Dermis blood vessel endothelial cell (primary cell): ENCODE measurements at places on chromosomes 13 and 19. TPM values are rescaled to one million over a fixed set of nuclear protein-coding genes. Genes with fewer than 3 reads are reported as not detected.

- peak; percentile 3 for DNase-seq
Measured at GRCh38 chr13:38687246-38688229, 661 bp downstream of the FREM2 start.

GRCh38 chr19:55672418-55672817, 2.6 kb upstream of the EPN1 start:
- DNase-seq = no peak

- DNase-seq = peak; percentile 94
Measured at GRCh38 chr13:26589754-26590153, 32.3 kb downstream of the WASF3 start.

DNA sequence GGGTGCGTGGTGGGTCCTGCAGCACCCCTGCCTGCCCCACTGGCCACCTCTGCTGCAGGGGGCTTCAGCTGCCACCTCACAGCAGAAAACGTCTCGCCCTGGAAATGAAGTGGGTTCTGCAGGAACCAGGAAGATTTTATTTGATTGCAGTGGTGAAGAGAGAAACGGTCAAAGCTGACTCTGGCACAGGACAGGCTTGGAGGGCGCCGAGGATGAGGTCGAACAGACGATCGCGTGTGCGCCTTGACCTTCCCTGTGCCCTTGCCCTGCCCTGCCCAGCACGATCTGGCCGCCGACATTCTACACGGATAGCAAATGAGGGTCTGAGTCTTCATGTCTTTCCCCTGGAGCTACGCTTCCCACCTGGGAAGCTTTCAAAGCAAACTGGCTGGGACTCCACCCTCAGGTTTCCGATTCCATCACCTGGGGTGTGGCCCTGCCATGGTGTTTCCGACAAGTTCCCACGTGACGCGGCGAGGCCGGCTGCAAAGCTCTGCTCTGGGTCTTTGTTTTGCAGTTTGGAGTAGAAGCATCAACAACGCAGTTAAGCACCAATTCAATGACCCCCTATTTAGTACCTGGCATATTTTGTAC, 50.3 kb upstream of the TUBGCP3 start:
- no peak for DNase-seq

GRCh38 chr19:2053601-2054389, 2.8 kb upstream of the MKNK2 start:
- peak; percentile 86 for DNase-seq

DNA sequence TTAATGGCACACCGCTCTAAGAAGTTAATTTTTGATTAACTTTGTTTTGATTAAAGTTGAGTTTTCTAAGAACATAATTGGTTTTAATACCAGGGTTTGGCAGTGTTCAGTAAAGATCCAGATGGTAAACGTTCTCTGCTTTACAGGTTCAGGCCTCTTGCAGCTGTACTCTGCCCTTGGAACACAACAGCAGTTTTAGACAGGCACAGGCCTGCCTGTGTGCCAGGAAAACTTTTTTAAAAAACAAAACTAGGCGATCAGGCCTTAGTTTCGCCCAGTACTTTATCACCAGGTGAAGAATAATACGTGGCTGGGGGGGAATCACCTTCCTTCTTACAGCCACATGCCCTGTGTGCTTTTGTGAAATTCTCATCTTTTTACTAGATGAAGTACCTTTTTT, 38.0 kb upstream of the TEX29 start:
- no peak for DNase-seq

Gene TUBB4A
- not detected in 2 replicates for total RNA-seq

Gene S1PR2
- total RNA-seq = 0.70 and 0.85 TPM in 2 replicates

- DNase-seq = no peak
Measured at GRCh38 chr19:49441210-49441959, at the start of gene SLC17A7. Gene SLC17A7 (minus strand): TSS chr19:49441527. CDS start chr19:49441379, 148 bp downstream.
